ENCODE measurements at places on chromosomes 6 and 20.
A peak's percentile ranks its signal among the peaks of the same experiment; 100 is the strongest.

- peaks cover 5% of the 10 kb centered on the region for H3K4me1 ChIP-seq
- no peak overlapping the region for H3K4me3 ChIP-seq
- no peak for DNase-seq
- H3K27me3 ChIP-seq: no peaks in the 10 kb centered on the region
These were observed 26.6 kb downstream of the HDGFL1 start for GRCh38 chr6:22596011-22596410.

GRCh38 chr20:8709627-8710026 is 359.3 kb upstream of the PLCB4 start:
- peaks cover 5% of the 10 kb centered on the region for H3K36me3 ChIP-seq
- no peaks in the 10 kb centered on the region for H3K27me3 ChIP-seq
- H3K4me1 ChIP-seq: no peaks in the 10 kb centered on the region
- peak; percentile 10 for DNase-seq
- H3K27ac ChIP-seq: no peak overlapping the region
- H3K4me3 ChIP-seq: no peak overlapping the region

- no peak for DNase-seq
- no peak overlapping the region for H3K4me3 ChIP-seq
- H3K27me3 ChIP-seq: no peaks in the 10 kb centered on the region
- H3K36me3 ChIP-seq: no peaks in the 10 kb centered on the region
- H3K4me1 ChIP-seq: no peaks in the 10 kb centered on the region
- no peak overlapping the region for H3K27ac ChIP-seq
These were observed 791.1 kb downstream of the MAFB start for GRCh38 chr20:39897781-39898466.

GRCh38 chr20:32510601-32511357 is 74.4 kb downstream of the NOL4L start:
- peak overlapping the region; percentile 20 for H3K27ac ChIP-seq
- H3K36me3 ChIP-seq: no peaks in the 10 kb centered on the region
- H3K4me1 ChIP-seq: peaks cover 15% of the 10 kb centered on the region
- H3K4me3 ChIP-seq: no peak overlapping the region

DNA sequence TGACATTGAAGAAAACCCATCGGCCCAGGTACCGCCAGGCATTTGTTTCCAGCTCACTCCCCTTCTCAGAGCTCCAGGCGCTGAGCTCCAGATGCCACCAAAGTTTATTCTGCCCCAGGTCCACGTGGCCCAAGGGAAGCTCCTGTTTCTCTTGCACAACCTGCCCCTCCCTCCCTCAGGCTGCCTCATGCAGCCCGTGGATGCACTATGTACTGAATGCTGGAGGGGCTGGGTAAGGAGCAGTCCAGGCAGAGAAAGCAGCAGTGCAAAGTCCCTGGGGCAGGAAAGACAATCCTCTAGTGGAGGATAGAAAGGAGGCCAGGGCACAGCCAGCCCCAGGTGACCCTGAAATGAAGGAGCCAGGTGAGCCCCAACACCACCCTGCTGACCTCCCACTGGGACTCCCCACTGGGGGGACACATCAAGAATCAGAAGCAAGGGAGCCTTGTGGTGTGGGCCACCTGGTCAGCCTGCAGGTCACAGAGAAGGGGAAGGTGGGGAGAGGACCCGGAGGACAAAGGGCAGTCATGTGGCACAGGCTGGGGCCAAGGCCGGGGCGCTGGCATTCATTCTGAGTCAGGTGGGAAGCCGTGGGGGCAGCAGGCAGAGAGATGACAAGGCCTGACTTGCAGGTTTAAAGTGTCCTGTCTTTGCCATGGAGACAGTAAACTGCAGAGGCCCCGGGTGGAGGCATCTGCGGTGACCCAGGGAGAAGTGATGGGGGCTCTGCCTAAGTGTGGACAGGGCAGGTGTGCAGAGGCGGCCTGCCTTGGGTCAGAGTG is 230.1 kb downstream of the PREX1 start:
- no peak overlapping the region for H3K27ac ChIP-seq
- H3K4me1 ChIP-seq: no peaks in the 10 kb centered on the region
- no peak overlapping the region for H3K4me3 ChIP-seq

- H3K4me1 ChIP-seq: peaks cover 6% of the 10 kb centered on the region
- H3K27me3 ChIP-seq: peaks cover 9% of the 10 kb centered on the region
- H3K36me3 ChIP-seq: no peaks in the 10 kb centered on the region
These were observed 12.5 kb upstream of the R3HDML start for GRCh38 chr20:44324343-44324742.

DNA sequence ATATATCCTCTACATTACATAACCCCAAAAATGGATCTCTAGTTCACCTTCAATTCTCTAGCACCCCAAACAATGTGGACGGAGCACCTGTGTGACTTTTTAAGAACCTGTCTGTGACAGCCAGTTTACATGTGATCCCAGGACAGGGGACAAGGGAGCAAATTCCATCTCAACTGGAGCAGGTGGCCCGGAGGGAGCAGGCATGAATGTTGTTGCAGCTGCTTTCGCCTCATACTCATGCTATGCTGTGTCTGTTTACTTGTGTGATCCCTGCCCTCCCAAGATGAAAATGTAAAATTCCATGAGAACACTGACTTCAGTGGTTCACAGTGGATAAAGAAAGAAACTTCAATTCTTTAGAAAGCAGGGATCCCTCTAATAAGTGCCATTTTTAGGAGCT is 600.3 kb downstream of the CDH26 start:
- no peak for DNase-seq
- no peak overlapping the region for H3K27ac ChIP-seq
- H3K4me3 ChIP-seq: no peak overlapping the region
- no peaks in the 10 kb centered on the region for H3K36me3 ChIP-seq

Data from stomach (tissue), 19 donors.